Stimulated activated CD8-positive, alpha-beta memory T cell treated with anti-CD3 and anti-CD28 coated beads, Interleukin-15, amount 100 ng/mL, for 48 hours (primary cell): ENCODE measurements at places on chromosomes 3 and 15.

DNA sequence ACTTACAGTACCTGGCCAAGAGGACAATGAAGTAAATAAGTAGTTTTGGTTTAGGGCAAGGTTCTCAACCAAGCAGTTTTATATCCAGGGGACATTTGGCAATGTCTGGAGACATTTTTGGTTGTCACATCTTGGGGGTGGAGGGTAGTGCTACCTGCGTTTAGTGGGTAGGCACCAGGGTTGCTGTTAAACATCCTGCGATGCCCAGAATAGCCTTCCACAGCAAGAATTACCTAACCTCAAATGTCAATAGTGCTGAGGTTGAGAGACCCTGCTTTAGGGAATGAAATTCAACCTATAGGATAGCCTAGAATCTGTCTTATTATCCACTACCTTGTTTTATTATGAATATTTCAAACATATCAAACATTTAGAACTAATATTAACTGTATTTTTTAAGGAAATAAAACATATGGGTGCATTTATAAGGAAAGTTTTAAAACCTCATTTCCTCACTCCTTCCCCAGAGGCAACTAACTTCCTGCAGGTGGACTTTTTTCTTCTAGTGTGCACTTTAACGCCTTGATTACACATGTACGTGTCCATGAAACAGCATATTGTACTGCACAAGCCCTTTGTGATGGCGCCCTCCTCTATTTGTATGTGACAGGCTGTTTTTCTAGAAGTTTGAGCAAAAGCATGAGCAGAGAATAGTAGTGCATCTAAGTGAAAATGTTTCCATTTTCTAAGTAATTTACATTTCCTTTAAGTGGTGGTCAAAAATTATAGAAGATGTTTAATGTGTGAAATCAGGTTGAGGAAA, 57.1 kb downstream of the TRAK1 start:
- no peak for DNase-seq

DNA sequence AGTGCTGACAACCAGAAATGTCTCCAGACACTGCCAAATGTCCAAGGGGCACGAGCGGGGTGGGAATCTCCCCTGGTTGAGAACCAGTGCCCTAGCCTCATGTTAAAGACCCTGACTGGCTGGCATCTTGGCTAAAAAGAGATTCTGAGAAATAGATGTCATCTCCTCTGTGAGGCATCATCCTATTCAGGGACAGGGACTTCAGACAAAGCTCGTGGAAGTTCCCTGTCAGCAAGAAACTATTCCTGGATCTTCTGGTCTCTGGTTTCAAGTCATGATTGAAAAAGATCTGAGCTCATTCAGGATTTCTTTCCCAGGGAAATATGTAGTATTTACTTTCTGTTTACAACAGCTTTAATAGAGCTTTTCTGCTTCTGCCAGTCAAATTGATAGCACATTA, 10.8 kb downstream of the WDR5B start:
- no peak for DNase-seq

DNA sequence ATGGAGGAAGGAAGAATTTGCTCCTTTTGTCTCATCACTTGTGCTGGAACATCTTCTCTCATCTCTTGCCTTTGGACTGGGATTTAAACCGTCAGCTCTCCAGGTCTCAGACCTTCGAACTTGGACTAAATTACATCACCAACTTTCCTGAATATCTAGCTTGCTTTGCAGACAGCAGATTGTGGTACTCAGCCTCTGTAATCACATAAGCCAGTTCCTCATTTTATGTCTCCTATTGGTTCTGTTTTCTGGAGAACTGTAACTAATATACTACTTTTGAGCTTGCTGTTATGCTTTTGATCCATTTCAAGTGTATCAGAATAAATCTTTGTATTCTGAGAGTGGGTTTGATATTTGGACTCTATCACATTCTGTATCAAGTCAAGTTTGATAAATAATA, 164.3 kb upstream of the VEPH1 start:
- DNase-seq, result no peak

DNA sequence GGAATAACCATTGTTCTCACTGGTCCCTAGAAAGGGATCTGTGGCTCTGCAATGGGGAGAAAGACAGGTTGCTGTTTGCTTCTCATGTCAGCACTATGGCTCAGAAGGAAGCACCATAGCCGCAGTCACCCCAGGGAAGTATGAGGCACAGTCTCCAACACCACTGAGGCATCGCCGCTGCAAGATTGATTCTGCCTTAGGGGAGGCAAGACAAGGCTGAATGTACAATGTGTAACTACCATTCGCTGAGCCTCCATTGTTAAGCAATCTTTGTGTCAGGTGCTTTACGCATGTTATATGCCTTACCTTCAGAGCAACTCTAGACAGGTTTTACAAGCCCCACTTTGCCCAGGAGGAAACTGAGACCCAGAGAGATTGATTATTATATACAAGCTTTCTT, 100.7 kb upstream of the KCNMB2 start:
- DNase-seq, result no peak

- no peak for DNase-seq
These were observed 33.6 kb downstream of the MCTP2 start for GRCh38 chr15:94265009-94265408.

DNA sequence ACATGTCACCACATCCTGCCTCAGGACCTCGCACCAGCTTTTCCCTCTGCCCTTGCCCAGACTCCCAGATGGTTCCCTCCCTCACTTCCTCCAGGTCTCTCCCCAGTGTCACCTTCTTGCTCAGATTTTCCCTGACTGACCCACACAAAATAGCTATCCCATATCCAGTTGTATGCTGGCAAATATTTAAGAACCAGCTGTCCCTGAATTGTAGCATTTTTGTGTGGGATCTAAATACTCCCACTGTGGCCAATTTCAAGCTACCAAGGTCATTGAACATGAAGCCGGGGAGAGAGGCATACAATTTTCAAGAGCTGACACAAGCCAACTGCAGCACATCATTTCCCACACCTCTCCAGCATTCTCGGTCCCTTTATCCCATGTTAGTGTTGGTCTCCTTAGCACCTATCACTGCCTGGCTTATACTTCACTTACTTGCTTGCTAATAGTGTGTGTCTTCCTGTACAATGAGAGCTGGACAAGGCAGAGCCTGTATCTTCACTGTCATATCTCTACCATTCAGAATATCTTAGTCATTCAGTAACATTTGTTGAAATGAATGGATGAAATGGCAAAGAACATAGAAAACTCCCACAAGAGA, 101.3 kb upstream of the CTNNB1 start:
- no peak for DNase-seq

DNA sequence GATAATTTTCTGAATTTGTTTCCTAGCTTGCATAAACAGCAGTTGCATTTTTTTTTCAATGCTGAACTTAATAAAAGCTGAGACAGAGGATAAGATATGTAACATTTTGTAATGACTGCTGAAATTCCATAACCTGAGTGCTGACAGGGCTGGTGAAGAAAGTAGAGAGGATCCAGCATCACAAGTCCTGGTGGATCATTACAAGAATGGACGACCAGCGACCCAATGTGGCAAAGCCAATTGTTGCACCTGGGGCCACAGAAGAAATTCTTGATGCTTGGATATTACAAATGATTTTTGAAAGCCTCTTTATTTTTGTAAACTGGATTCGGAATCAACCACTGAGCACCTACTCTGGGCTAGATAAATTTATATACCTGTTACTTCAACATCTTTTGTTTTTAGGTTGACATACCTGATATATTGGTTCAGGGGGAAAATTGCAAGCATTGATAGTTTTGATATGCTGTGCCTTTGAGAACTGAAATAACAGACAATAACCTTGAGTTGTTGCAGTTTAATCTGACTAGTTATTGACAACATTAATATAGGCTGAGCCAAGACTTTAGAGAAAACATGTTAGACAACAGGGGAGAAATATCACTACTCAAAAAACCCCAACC, 3.9 kb upstream of the ACTL6A start:
- no peak for DNase-seq

GRCh38 chr3:124559846-124560574, 170.2 kb upstream of the UMPS start:
- DNase-seq, result peak; percentile 18

- DNase-seq, result no peak
These were observed 162.9 kb upstream of the NR2E3 start for GRCh38 chr15:71647487-71647808.

GRCh38 chr3:171443211-171443957, 16.8 kb downstream of the TNIK start:
- DNase-seq, result no peak

- no peak for DNase-seq
These were observed 140.3 kb downstream of the TBC1D5 start for GRCh38 chr3:17602126-17602525.

DNA sequence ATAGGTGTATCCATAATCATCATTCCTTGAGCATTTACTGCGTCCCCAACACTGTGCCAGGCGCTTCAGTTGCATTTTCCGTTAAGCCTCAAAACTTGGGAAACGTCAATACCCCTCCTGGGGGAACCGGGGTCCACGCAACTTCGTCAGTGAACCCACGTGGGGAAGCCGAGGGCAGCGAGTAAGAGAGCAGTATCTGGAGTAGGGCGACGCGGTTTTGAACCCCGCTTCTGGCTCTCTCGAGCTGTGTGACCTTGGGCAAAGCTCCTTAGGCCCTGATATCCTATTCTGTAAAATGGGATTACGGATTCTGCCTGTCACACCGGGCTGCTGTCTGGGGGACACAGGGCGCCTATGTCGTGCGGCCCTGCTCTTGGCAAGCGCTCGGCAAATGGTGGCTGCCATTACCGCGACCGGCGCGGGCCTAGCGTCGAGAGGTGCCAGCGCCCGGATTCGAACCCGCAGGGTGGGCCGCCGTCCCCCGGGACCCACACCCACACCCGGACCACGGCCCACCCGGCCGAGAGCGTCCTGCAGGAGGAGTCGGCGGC, 590 bp downstream of the POLG start:
- DNase-seq, result no peak

GRCh38 chr3:189355481-189356201, 183.9 kb downstream of the TPRG1 start:
- DNase-seq, result peak; percentile 21

DNA sequence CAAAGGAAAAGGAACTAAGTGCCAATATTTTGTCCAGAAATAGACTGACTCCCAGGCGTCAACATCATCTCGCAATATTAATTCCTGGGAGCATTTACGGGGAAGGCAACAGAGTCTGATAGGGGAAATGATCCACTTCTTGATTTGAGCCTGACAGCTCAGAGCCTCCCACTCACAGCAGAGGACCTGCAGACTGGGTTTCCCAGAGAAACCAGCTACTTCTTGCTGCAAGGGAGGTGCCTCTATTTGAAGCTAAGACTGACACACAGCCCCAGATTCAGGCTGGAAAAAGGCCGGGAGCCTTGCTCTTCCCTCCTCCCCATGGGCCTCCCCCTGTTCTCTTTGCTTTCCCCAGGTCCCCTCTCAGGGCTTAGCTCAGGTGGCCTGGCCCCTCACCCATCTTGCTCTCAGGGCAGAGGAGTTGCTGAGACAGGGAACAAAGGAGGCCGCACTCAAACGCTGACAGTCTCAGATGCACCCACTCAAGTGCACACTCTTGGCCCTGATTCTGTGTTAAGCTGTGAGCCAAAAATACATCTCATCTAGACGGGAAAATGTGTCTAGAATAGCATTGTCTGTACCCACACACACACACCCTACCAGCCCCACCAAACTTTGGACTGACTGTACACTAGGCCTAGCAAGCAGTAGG, 49.8 kb upstream of the DCLK3 start:
- DNase-seq, result no peak

GRCh38 chr3:119276680-119277079, 17.5 kb upstream of the ARHGAP31 start:
- DNase-seq, result no peak

GRCh38 chr3:12235691-12236090, 53.2 kb upstream of the PPARG start:
- no peak for DNase-seq

- DNase-seq, result no peak
These were observed 23.9 kb downstream of the ILDR1 start for GRCh38 chr3:121998030-121998580.

- DNase-seq, result no peak
These were observed 8.9 kb downstream of the ST3GAL6 start for GRCh38 chr3:98772022-98772421.

DNA sequence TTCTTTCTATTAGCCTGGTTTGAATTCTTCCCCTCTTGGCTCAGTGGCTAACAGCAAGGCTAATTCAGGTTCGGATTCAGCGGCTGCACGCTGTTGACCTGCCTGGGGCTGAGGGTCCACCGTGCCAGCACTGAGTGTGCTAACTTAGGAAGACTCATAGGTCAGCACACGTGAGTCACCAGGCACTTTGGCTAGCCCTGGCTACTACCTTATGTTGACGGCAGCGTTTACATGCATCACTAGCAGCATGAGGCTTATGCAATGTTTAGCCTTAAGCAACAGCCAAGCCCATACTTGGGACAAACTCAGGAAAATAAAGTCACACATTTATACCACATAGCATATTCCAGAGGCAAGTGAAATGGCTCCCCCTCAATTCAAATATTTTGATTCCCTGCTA, 137.7 kb downstream of the RAB11A start:
- DNase-seq, result no peak

GRCh38 chr3:97810779-97811390, 10.9 kb upstream of the CRYBG3 start:
- no peak for DNase-seq

GRCh38 chr3:139388821-139389551, 461 bp downstream of the COPB2 start:
- DNase-seq, result no peak

DNA sequence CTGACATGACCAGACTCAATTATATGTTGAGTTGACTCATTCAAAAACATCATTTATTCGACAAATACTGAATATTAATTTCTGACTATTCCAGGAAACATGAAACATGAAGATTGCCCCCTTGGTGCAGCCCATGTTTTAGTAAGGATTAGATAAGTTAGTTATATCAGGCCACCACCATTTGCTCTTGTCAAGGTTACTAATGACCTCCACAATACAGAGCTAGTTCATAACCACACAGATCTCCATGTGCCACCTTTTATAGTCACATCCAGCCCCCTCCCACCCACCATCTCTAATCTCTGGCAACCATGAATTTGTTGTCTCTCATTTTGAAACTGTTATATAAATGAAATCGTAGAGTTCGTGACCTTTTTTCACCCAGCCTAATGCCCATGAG, 15.7 kb downstream of the KLHL18 start:
- no peak for DNase-seq

DNA sequence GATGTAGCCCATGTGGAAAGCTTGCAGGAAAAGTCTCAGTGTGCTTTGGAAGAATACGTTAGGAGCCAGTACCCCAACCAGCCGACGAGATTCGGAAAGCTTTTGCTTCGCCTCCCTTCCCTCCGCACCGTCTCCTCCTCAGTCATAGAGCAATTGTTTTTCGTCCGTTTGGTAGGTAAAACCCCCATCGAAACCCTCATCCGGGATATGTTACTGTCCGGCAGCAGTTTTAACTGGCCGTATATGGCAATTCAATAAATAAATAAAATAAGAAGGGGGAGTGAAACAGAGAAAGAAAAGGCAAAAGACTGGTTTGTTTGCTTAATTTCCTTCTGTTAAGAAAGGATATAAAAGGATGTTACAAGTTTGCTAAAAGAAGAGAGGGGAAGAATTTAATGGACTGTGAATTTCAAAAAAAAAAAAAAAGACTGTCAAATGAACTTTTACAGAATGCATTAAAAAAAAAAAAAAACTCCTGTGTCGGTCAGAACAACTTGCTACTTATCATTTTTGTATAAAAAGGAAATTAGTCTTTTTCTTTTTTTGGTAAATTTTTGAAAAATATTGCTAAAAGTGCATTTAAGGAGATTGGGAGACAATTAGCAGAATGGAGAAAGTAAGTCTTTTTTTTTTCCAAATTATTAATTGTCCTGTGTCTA, 7.0 kb downstream of the NR2F2 start:
- no peak for DNase-seq
